ENCODE measurements at places on chromosomes 11 and 22.

- DNase-seq: peak; percentile 35
Measured at GRCh38 chr11:76698321-76699043, 27.9 kb upstream of the LRRC32 start.

GRCh38 chr11:120666121-120666639 is 154.6 kb downstream of the GRIK4 start:
- no peak for DNase-seq

GRCh38 chr22:45572444-45572843 is 69.8 kb downstream of the FBLN1 start:
- DNase-seq: no peak

DNA sequence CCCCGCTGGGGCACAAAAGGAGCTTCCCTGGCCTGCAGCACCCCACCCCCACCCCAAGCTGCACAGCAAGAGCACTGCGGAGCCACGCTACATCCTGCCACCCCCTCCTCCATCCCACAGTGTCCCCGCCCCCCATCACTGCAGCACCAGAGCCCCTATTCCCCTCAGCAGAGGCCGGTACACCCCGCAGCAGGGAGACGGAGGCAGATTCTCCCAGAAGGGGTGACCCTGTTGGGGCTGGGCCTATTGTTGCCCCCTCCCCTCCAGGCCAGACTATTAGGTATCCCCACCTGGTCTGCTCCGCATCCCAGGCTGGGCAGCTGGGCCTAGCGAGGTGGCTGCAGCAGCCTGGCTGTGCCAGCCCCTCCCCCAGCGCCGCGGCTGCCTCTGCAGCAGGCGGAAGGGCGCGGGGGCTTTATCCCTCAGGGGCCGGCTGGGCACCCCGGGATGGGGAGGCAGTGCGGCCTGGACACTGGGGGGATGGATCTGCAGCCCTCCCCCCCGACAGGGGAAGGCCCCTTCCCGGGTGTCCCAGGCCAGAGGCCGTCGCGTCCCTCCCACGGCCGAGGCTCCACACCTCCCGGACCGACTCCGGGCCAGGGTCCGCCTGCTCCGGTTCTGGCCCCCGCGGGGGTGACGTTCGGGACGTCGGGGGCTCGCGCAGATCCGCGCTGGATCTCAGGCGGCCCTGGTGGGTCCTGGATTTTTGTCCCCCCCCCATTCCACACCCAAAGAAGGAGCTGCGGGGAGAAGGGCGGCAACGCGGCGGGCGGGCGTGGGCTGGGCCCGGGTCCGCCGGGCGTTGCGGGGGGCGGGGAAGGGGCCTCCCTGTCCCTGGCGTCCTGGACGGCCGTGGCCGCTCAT is 943 bp downstream of the DUSP8 start:
- DNase-seq: peak; percentile 13

DNA sequence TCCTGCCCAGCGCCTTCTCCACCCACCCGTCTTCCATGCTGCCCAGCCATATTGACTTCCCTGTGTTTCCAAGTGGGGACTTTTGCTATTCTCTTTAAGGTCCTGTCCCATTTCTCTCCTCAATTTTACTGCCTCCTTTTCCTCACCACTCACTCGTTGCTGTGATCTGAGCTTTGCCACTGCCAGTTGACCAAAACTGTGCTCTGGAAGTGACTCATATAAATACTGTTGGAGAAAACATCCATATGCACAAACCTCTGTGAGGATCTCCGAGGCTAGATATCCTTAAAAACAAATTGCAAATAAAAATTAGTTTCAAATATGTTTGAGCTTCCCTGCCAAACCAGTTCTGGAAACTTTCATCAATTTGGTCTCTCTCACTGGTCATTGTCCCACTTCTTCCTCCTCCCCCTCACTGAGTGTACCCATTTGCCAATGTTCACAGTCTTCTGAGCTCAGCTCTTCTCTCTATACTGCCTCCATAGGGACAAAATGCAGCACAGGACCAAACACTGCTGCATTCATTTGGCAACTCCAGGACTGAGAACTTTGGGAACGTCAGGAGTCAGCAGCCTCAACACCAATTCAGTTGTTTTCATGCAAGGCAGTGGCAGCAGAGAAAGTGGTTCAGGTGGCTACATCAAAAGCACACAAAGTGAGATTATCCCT is 34.0 kb upstream of the MMP13 start:
- no peak for DNase-seq

DNA sequence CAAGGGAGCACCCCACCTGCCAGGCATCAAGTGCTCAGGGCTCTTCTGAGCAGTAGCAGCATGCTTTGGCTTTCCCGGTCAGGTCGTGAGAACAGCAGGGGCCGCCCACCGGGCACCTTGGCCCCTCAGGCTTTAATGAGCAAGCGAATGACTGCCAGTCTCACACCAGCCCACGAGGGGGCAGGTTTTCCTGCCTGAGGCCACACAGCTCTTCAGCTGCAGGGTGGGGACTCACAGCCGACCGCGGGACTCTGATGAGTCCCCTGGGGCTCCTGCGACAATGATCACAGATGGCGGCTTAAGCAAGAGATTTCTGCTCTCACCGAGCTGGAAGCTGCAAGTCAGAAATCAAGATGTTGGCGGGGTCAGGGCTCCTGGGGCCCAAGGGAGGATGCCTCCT is 14.3 kb upstream of the FGF19 start:
- DNase-seq: peak; percentile 79

DNA sequence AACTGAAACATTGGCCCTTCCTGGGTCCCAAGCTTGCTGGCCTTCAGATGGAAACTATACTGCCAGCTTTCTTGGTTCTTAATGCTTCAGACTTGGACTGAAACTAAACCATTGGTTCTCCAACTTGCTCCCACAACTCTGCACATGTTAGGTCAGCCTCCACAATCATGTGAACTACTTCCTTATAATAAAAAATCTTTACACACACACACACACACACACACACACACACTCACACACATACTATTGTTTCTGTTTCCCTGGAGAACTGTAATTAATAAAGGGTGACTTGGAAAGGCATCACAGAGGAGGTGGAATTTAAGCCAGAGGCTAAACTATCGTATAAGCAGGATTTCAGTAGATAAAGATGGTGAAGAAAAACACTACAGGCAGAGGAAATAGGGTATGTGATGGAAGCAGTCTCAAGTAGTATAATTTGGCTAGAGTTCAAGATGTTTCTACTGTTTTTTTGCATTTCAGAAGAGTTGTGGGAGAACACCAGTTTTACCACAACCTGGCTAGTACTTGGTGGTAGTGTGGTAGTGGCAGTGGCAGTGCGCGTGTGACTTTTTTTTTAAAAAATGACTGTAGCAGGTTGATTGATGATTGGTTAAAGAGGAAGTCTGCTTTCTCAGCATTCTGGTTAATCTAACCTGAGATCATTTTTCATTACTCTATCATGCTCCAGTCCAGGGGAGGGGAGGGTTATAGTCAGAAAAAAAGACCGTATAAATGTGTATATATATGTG is 70.1 kb downstream of the PDE3B start:
- no peak for DNase-seq

DNA sequence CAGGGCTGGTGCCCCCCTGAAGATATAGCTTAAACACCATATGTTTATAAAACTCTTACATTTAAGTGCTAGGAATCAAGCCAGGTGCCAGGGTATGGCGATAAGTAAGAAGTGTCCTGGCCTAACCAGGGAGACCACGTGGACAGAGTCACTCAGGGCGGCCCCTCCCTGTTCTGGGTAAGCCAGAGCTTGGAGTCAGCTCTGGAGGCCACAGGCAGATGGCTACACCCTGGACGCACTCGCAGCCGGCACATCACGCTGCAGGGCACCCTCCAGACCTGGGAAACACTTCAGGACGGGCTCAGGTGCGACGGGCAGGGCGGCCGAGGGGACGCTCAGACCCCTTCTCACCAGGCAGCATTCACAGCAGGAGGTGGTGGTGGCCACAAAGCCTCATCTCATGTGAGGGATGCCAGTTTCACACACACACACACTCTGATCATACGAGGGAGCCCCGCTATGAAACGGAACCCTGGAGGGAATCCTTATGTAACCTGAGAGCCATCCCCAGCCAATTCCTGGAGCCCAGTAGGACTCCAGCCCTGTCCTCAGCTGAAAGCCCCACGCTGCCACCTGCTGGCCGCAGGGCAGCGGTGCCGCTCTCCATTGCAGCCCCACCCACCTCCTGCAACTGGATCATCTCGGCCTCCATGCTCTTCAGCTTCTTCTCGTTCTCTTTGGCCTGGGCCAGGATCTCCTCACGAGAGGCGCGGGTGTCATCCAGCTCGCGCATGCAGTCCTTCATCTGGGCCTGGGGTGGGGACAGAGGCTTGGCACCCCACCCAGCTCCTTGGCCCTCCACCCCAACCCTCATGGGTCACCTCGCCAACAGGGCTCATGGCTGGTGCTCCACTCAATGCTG is 33.4 kb downstream of the APOL1 start:
- peak; percentile 91 for DNase-seq

- DNase-seq: peak; percentile 27
Measured at GRCh38 chr11:60950933-60951605, 907 bp downstream of the SLC15A3 start.

DNA sequence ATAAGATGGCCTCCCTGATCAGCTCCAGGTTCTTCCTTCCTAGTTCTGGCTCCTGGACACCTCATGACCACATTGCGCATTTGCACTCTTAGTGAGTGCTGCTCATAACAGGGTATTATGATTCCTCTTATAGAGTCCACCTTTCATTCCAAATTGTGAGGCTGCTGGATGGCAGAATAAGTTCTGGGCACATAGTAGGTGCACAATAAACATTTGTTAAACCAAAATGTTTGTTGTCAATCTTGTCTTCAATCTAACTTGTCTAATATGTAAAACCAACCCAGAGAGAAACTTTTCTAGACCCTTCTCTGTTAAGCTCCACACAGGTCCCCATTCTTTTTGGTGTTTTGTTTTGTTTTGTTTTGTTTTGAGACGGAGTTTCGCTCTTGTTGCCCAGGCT is 22.6 kb upstream of the ZBTB16 start:
- DNase-seq: no peak

DNA sequence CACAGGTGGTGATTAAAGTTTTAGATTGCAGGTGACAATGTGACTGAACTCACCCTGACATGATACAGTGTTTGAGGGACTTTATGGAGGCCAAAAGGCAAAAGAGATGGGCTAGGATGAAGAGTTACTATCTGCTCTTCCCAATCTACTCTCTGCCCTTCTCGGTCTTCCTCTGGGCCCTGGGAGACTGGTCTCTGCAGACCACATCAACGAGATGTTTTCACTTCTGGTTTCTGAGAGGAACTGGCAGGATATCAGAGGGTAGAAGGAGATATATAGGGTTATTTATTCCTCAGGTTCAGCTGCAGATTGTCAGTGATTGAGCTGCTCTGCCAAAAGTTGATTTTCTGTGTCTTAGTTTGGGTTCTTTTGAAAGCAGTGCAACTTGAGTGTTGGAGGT is 32.4 kb upstream of the CD44 start:
- no peak for DNase-seq

GRCh38 chr11:35308157-35308556 is 111.2 kb downstream of the SLC1A2 start:
- DNase-seq: no peak

- DNase-seq: no peak
Measured at GRCh38 chr11:103202048-103202651, 92.9 kb downstream of the DYNC2H1 start.

DNA sequence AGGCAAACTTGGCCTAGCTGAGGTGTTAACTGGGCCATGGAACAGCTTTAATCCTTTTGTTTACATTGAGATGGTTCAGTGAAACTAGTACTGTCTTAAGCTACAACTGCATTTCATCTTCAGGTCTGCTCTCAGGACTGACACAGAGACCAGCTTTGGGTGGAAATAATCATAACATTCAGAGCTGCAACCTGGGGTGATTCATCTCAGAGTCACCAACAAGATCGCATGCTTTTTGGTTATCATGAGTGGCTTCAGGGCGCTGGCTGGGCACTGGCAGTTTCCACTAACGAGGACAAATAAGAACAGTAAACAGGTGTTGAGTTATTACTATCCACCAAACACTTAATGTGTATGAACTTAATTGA is 60.9 kb upstream of the PAX6 start:
- DNase-seq: no peak

DNA sequence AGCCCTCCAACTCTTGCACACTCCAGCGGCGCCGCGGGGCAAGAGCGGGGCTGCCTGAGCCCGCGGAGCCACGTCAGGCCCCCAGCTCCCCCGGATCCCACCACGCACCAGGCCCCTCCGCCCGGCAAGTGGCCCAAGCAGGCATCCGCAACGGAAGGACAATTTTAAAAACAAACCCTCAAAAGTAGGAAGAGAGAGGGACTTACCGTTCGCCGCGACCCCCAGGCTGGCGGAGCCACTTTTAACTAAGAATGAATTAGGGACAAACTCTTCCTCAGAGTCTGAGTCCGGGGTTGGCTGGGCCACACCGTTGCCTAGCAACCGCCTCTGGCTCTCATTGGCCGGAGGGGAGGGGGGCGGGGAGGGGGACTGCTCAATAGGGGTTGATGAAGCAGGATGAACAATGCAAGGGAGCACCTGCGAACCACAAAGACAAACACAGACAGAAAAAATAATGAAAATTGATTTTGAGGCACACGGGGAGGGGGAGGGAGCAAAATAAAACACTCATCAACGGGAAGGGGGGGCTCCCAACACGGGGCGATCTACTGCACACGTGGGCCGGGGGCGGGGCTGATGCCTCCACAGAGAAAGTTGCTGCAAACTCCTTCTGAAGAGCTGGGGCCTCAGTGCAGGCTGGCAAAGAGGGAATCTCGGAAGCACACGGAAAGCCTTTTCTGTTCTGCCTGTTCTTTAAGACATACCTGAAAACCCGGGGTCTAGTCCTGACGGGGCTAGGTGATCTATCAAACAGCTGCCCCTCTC is 387.5 kb upstream of the NARS2 start:
- peak; percentile 71 for DNase-seq

GRCh38 chr11:36165621-36166397 is 123.4 kb downstream of the COMMD9 start:
- no peak for DNase-seq

DNA sequence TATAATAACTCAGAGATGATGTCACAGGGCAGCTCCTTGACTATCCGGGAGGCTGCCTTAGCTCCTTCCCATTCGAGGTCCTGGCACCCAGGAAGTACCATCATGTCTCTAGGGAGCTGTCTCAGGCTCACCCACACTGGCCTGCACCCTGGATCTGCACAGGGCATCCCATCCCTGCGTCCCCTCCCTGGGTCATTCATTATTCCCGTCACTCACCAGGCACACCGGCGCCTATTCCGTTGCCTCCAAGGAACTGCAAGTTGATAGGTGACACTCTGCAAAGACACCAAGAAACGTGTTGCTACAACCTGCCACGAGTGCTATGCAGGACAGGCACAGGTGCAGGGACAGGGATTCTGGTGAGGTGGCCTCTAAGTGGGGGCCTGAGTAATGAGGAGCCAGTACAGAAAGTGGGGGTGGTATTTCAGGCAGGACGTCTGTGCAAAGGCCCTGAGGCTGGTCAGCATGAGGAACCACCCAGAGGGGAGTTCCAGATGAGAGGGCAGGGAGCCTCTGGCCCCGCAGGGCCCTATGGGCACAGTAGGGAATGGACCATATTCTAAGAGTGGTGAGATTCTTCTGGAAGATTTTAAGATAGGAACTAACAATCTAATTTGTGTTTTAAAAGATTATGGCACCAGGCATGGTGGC is 71.6 kb upstream of the SHANK2 start:
- no peak for DNase-seq

Data from endothelial cell (in vitro differentiated cells).